ENCODE measurements at places on chromosomes 5 and 9.
A peak's percentile ranks its signal among the peaks of the same experiment; 100 is the strongest.

DNA sequence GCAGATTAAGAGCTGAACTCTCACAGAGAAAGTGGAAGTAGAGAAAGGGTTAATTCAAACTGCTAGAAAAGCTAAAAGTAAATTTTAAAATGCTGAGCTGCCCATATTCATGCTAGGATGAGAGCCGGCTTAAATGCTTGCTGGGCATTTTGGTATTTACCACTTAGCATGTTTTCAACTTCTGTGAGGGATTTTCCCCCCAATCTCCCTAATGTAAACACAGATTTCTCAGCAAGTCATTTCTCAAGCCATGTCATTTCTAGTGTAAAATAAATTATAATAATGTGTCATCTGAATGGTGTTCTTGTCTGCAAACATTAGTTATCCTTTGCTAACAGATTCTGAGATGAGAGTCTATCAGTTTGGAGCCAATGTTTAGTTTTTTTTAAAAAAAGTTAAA is 22.3 kb downstream of the RPS23 start:
- DNase-seq, result no peak

DNA sequence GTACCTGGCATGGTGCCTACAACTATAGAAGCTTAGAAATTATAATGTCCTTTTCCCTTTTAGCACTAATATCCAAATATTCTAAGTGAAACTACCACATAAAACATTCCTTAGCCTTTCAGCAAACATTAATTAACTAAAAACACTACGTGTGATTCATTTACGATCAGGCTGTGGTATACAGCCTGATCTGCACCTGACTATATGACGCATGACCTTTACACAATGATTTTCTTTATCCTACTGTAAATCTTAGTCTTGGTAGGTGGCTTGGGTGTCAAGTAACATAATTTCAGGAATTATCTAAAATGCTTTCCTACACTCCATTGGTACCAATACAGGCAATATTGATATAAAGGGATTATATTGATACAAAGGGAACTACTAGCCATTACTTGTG is 686.7 kb downstream of the DTWD2 start:
- DNase-seq, result no peak

GRCh38 chr9:77099388-77099787 is 77.9 kb upstream of the VPS13A start:
- DNase-seq, result no peak

GRCh38 chr5:1288439-1289335 is 6.2 kb downstream of the TERT start:
- no peak for DNase-seq

DNA sequence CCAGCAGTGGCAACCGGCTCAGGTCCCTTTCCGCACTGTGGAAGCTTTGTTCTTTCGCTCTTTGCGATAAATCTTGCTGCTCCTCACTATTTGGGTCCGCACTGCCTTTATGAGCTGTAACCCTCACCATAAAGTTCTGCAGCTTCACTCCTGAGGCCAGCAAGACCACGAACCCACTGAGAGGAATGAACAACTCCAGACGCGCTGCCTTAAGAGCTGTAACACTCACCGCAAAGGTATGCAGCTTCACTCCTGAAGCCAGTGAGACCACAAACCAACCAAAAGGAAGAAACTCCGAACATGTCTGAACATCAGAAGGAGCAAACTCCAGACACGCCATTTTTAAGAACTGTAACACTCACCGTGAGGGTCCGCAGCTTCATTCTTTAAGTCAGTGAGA is 103.5 kb downstream of the GLIS3 start:
- no peak for DNase-seq

GRCh38 chr5:15554542-15554941 is 54.6 kb downstream of the FBXL7 start:
- no peak for DNase-seq

DNA sequence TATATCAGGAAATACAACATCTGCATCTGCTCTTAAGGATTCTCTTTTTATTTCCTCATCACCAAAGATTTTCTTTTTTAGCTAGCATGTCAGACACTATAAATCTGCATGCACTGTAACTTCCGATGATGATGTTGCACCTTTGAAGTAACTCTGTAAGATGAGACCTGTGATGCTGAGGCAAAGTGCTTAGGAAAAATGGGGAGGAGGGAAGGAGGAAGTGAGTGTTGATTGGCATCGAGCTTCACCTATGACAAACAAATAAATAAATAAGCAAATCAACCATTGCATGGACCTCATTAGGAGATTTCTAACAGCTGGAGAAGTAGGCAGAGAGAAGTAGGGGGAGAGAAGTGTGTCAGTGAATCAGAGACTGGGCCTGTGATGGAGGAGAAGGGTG is 52.6 kb downstream of the ENC1 start:
- no peak for DNase-seq

DNA sequence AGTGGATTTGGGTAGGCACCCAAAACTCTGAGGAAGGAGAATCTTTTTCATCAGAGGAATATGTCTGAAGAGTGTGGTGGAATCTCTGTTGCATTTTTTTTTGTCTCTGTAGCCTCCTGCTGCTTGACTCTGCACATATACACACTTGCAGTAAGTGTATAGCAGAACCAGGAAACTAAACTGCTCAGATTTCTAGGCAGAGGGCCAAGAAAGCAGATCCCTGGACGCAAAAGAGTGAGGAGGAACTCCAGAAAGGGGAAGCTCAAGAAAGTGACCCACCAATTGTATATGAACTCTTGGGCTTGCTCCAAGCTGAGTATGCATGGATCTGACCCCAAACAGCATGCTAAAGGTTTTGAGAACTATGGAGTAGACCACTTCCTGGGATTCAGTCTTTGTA is 181.8 kb downstream of the GADD45G start:
- DNase-seq, result no peak

DNA sequence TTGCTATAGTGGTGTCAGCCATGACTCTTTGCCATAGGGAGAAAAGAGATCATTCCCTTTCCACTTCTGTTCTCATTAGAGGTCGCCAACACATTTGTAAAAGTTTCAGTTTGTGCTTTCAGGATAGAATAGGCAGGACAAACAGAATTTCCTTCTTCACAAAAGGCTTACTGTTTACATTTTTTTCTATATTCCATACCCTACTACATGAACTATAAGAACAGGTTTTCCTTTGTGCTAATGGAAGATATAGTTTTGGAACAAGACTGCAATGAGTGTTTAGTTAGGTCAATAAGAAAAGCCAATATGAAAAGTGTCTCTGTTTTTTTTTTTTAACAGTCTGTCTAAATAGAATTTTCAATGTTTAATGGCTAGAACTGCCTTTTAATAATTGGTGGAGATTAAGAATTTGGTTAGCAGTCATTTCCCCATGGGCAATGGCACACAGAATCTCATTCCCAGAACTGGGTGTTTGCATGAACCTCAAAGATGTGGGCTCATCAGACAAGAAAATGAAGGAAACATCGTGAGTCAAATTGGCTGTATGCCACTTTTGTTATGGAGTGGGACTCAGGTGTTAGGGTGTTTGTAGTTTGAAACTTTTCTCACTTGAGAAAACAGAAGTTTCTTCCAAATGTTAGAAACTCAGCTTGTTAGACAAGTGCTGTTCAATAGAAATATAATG is 75.2 kb upstream of the PRLR start:
- no peak for DNase-seq

DNA sequence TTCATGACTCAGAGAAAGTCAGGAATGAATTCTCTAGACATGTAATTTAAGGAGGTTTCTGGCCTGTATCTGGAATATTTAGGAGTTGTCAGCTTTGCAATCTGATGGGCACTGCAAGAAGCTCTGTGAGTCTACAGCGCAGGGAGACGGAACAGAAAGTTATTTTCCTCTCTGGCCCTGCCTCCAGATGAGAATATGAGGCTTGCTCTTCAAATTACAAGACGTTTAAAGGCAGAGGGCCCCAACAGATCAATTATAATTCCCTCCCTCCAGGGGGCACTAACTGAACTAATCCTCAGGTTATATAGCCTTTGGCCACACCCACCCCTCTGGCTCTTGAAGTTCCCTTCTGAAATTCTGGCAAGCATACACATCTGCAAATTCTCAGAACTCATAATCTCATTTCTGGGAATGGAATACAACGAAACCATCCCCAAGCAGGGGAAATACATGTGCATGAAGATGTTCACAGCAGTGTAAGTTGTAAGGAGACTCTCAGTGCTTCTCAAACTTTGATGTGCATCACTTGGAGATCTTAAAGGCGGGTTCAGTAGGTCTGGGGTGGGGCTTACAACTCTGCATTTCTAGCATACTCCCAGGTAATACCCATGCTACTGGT is 307.6 kb downstream of the CWC27 start:
- peak; percentile 96 for DNase-seq

- no peak for DNase-seq
These were observed 13.5 kb upstream of the ANKRD33B start for GRCh38 chr5:10550222-10550995.

GRCh38 chr9:136081826-136082495 is 13.1 kb downstream of the NACC2 start:
- DNase-seq, result no peak

GRCh38 chr9:38091310-38092199 is 22.5 kb upstream of the SHB start:
- DNase-seq, result no peak

GRCh38 chr9:36940881-36941280 is 93.2 kb downstream of the PAX5 start:
- no peak for DNase-seq

DNA sequence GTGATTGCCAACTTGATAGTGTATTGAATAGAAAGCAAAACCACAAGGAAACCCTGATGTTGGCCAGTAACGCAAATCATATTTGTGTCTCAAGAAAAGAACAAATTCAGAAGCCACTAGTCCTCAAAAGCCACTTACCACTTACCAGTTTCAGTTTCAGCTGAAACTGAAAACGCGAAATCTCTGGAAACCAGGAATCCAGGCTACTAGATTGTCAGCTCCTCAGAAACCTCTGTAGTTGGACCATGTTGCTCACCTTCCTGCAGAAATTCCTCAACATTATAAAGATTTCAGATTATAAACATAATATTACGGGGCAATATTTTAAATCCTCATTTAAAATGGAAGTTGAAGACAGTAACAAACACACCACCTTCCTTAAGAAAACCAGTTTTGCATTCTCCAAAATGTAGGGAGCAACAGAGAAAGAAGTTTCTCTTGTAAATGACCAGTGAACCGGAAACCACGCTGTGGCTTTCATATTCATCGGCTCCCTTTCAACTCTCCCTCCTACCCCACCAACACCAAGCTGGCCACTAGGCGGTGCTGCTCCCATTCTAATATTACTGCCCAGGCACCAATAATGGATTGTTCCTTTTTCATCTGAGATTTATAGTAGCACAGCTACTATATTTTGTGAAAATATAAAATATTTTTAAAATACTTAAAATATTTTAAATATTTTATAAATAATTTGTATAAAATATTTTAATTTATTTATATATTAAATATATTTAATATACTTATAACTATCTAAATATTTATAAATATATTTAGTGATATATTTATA is 8.7 kb upstream of the TMED7 start:
- DNase-seq, result peak; percentile 90

GRCh38 chr5:33319841-33320240 is 120.9 kb upstream of the TARS1 start:
- DNase-seq, result no peak

GRCh38 chr5:109589986-109590385 is 99.7 kb upstream of the MAN2A1 start:
- peak; percentile 33 for DNase-seq

DNA sequence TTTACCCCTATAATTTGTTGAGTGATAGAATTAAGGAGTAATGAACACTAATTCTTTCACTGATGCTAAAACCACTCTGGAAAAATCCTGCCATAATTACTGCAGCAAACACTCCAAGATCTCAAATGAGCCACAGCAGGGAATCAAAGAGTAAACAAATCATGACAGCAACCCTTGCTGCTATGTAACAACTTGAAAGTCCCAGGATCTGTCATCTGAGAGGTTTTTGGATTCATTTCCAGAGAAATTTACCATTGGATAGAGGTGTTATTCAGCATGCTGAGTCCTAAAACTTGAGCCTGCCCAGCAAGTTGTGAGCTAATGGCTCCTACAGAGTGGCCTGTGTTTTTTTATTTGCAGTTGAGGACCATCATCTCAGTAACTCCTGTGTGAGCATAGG is 59.2 kb downstream of the PRLR start:
- no peak for DNase-seq

- no peak for DNase-seq
These were observed 39.9 kb downstream of the COL15A1 start for GRCh38 chr9:98983295-98984268.

GRCh38 chr9:93132287-93132927 is 1.6 kb downstream of the NINJ1 start:
- no peak for DNase-seq

GRCh38 chr5:118794281-118794680 is 194.1 kb downstream of the DTWD2 start:
- DNase-seq, result no peak

GRCh38 chr9:27276193-27277030 is 20.5 kb downstream of the EQTN start:
- peak; percentile 78 for DNase-seq

DNA sequence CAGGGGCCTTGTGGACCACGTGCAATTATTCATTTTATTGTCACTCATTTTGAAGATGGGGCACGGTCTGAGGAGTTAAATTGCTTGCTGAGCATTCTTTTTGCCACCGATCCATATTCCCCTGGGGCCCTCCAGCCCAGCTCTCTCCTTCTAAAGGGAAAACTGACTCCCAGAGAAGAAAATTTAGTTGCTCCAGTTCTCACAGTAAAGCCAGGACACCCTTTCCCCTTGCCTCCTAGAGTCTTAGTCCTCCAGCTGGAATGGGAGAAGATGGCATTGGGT is 1.0 kb upstream of the PANK3 start:
- no peak for DNase-seq

GRCh38 chr5:109030360-109031143 is 282.9 kb downstream of the FER start:
- no peak for DNase-seq

DNA sequence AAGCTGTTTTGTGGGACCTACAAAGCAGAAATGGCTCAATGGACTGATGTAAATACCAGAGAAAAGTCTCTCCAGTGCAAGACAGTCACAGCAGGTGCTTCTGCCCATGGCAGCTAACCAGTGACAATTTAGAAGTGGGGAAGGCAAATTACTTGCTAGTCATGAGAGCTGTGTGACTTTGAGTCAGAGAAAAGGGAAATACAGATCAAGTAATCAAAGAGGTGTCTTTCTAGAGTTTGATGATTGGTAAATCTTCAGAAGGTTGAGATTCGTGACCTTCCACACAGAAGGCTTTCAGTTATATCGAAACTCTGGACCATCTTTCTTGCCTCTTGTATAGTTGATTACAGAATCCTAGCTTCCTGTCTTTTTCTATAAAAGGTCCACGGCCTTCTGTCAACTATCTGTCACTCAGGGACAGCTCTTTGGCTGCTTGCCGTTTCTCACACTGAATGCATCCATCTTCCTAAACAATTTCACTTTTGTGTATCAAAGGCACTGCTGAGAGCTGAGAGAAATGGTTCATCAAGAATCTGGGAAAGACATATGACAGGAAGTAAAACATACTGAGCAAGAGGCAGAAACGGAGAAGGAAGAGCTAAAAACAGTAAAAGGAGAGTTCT is 993.9 kb upstream of the ACO1 start:
- DNase-seq, result no peak

DNA sequence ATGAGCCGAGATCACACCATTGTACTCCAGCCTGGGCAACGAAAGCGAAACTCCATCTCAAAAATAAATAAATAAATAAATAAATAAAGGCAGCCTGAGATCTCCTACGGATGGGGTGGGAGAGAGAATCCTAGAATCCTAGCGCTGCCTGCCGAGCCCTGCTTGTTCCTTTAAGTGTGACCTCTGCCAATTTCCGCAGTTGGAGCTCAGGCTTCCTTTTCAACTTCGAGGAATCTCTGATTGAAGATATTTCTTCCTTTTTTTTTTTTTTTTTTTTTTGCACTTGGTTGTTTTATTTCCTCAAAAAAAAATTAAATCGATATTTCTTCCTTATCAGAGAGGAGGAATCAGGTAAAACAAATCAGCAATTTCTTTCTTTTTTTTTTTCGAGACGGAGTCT is 27.3 kb upstream of the MATR3 start:
- DNase-seq, result no peak
